ENCODE measurements at places on chromosomes 5 and 9. TPM values are rescaled to one million over a fixed set of nuclear protein-coding genes. Genes with fewer than 3 reads are reported as not detected.

DNA sequence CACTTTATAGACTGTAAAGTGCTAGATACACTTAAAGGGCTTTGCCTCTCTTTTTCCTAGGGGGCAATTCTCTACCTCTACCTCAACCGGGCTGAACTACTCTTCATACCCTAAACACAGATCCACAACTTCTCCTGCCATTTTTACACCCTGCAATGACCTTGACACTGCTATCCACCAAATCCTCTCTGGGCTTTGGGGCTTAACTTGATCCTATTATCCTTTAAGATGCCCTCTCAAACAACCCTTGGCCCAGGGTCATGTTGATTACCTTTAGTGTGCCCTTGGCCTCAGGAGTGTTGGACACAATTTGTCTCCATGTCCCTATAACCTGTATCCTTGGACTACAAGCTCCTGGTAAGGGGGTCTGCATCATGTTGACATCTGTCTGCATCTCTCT, 19.5 kb downstream of the ANXA6 start:
- H3K27me3 ChIP-seq = no peaks in the 10 kb centered on the region
- DNase-seq = no peak
- H3K4me1 ChIP-seq = peaks cover 76% of the 10 kb centered on the region
- no peak overlapping the region for H3K4me3 ChIP-seq

DNA sequence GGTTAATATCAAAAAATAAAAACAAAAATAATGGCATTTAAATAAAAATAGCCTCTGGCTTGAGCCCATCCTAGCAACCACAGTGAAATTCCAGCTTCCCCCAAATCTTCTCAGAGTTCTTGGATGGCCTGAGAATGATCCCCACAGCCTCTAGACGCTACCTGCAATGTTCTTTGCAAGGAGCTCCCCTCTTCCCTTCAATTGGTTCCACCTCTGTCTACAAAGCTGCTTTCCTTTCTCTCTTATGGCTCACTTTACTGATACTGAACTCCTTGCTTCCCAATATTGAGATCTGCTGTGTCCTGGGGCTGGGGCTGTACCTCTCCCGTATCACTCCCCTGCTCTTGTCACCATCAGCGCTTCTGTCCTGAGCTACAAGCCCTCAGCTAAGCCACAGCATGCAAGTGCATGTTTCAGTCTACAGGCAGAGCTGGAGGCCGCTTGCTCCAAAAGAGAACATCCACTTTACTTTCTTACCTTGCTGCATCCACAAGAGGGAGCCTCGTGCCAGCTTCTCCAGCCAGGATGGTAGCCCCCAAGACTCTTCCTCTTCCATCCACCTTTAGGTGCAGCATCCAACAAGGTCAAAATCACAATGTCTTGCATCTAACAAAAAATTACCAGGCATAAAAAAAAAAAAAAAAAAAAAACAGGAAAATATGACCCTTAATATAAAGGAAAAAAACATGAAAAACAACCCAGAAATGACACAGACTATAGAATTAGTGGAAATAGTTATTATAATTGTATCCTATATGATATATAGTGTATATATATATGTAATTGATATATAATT, 57.4 kb upstream of the PRSS3 start:
- peaks cover 3% of the 10 kb centered on the region for H3K36me3 ChIP-seq
- H3K4me1 ChIP-seq = no peaks in the 10 kb centered on the region
- no peak overlapping the region for H3K4me3 ChIP-seq
- H3K27ac ChIP-seq = no peak overlapping the region
- peaks cover 4% of the 10 kb centered on the region for H3K27me3 ChIP-seq
- peak; percentile 19 for DNase-seq

DNA sequence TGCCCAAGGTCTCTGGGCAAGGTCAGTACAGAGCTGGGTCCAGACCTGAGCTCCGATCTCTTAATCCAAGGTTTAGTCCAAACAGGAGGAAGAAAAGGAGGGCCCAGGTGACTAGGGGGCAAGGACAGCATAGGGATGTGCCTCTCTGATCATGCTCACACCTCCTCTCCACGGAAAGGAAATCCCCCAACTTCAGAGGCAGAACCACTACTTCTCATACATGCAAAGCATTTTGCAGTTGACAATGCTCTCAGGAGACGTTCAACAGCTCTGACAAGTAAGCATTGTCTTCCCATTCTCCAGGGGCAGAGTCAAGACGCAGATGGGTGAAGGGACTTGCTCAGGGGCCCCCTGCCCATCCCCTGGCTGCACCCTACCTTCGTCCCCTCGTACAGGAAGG, 8.7 kb upstream of the CORO2A start:
- H3K4me3 ChIP-seq = no peak overlapping the region
- H3K4me1 ChIP-seq = peaks cover 7% of the 10 kb centered on the region
- no peak for DNase-seq
- H3K27me3 ChIP-seq = no peaks in the 10 kb centered on the region
- no peak overlapping the region for H3K27ac ChIP-seq

GRCh38 chr9:25556540-25556939, 121.7 kb downstream of the TUSC1 start:
- no peaks in the 10 kb centered on the region for H3K27me3 ChIP-seq
- H3K4me1 ChIP-seq = no peaks in the 10 kb centered on the region
- no peaks in the 10 kb centered on the region for H3K36me3 ChIP-seq
- DNase-seq = no peak
- H3K4me3 ChIP-seq = no peak overlapping the region

DNA sequence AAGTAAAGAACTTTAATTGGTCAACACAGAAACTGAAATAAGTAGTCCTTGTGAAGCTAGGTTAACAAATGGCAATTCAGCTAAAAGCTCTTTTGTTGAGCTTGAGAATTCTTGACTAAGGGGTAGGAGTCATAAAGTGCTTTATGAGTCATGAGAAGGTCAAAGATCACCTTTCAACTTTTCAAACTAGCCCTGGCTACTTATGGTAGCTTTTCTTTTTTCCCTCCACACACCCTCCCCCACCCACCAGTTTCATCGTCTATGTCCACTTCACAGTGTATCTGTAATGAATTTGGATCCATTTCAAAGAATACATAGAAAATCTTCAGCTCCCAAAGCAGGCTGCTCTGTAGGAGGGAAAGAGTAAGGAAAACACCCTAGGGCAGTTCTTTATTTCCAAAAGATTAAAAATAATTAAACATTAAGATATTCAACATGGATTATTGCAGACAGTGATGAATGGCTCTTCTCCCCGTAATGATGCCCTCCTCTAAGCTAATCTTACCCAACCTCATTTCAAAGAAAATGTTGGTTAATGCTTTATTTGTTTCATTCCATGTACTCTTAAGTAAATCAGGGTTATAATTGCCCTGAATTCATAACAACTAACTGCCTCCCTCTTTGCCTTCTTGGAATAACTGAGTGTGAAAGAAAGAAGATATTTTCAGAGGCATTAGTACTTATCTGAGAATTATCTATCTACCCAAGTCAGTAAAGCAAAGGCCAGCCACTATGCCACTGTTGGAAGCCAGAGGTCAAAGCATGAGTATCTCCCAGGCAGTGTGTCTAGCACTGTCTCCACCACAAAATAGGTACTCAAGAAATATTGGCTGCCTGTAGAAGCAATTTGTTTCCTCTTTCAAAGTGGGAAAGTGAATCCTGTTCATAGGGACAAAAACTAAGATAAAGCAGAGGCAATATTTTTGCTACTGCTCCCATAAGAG, 290.6 kb downstream of the PIK3R1 start:
- no peak for DNase-seq
- no peak overlapping the region for H3K4me3 ChIP-seq
- no peaks in the 10 kb centered on the region for H3K27me3 ChIP-seq
- no peaks in the 10 kb centered on the region for H3K4me1 ChIP-seq
- H3K36me3 ChIP-seq = no peaks in the 10 kb centered on the region

- H3K4me3 ChIP-seq = no peak overlapping the region
- no peaks in the 10 kb centered on the region for H3K4me1 ChIP-seq
- H3K36me3 ChIP-seq = no peaks in the 10 kb centered on the region
- H3K27ac ChIP-seq = no peak overlapping the region
- DNase-seq = no peak
Observed at GRCh38 chr5:168651648-168652047, 72.5 kb upstream of the PANK3 start.

DNA sequence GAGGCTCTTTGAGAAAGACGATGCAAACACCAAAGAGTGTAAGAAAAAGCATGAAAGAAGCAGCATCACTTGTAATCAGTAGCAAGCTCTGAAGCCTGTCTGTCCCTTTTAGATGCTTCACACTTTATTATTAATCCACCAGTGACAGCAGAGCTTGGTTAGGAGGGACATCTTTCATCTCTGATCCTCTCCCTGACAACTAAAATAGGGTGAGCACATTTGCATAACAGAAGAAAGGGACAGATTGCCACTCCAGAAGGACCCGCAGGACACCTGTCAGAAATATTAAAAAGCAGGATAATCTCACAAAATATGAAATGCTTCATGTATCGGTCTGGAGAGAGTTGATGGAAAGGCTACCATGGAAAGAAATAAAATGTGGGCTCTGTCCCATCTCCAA, 71.4 kb upstream of the MAP1B start:
- H3K36me3 ChIP-seq = no peaks in the 10 kb centered on the region
- H3K27me3 ChIP-seq = peaks cover 24% of the 10 kb centered on the region
- no peak overlapping the region for H3K4me3 ChIP-seq
- no peak overlapping the region for H3K27ac ChIP-seq
- H3K4me1 ChIP-seq = no peaks in the 10 kb centered on the region
- DNase-seq = no peak

GRCh38 chr5:79025054-79025472, 40.0 kb upstream of the ARSB start:
- H3K4me3 ChIP-seq = peak overlapping the region; percentile 22
- no peaks in the 10 kb centered on the region for H3K36me3 ChIP-seq
- DNase-seq = peak; percentile 43
- H3K27ac ChIP-seq = no peak overlapping the region

GRCh38 chr9:26833792-26834191, 58.8 kb downstream of the CAAP1 start:
- H3K36me3 ChIP-seq = peaks cover 27% of the 10 kb centered on the region
- H3K27me3 ChIP-seq = no peaks in the 10 kb centered on the region
- no peak for DNase-seq
- no peak overlapping the region for H3K27ac ChIP-seq
- H3K4me3 ChIP-seq = no peak overlapping the region

GRCh38 chr9:125942125-125942524, 195.0 kb downstream of the PBX3 start:
- no peak overlapping the region for H3K27ac ChIP-seq
- H3K4me1 ChIP-seq = no peaks in the 10 kb centered on the region
- H3K36me3 ChIP-seq = peaks cover 31% of the 10 kb centered on the region
- no peak overlapping the region for H3K4me3 ChIP-seq
- no peak for DNase-seq
- no peaks in the 10 kb centered on the region for H3K27me3 ChIP-seq

- no peaks in the 10 kb centered on the region for H3K4me1 ChIP-seq
- no peak overlapping the region for H3K4me3 ChIP-seq
- DNase-seq = no peak
Observed at GRCh38 chr5:174387448-174387847, 336.9 kb upstream of the MSX2 start.

GRCh38 chr9:76219560-76220151, 174.6 kb downstream of the RFK start:
- no peak for DNase-seq
- H3K4me1 ChIP-seq = no peaks in the 10 kb centered on the region

- no peak for DNase-seq
- no peaks in the 10 kb centered on the region for H3K36me3 ChIP-seq
- no peaks in the 10 kb centered on the region for H3K4me1 ChIP-seq
- no peak overlapping the region for H3K4me3 ChIP-seq
Observed at GRCh38 chr9:117302487-117302886, 112.4 kb downstream of the ASTN2 start.

DNA sequence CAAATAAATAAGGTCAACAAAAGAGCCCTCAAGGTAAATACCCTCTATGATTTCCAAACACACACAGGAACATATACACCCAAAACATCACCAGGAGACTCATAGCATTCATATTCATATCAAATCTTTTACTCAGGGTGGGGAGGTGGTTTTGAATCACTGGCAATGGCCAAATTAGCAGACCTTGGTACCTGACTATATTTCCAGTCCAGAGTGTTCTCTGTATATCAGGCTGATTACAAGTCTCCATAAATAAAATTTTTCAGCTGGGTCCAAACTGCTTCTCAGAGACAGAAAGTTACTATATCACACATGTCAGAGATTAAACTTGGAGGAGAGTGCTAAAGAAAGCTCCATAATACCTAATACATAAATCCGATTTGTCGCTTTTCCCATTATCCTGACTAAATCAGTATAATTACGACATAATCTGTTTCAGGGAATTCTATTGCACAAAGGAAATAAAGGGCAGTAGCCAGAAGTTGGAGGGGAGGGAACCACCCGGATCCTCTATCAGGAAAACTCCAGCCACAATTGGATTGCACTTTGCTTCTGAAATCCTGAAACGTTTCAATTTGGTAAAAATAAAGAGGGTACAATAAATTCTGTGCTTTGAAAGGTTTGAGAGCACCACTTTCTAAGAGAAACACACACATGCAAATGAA, 7.0 kb upstream of the GOLGA1 start:
- no peak for DNase-seq
- peaks cover 1% of the 10 kb centered on the region for H3K36me3 ChIP-seq
- H3K4me1 ChIP-seq = peaks cover 4% of the 10 kb centered on the region
- no peak overlapping the region for H3K4me3 ChIP-seq

The FRRS1L gene
- total RNA-seq = not detected

The ISOC1 gene
- 24.3 TPM for total RNA-seq

The ST8SIA4 gene
- total RNA-seq = 14.6 TPM

The GLDC gene
- 0.64 TPM for total RNA-seq

The GABBR2 gene
- total RNA-seq = not detected
